Stimulated activated CD4-positive, alpha-beta T cell treated with anti-CD3 and anti-CD28 coated beads, TNF-alpha, amount 100 ng/mL, for 4 hours (primary cell): ENCODE measurements at places on chromosomes 3 and 15.
A peak's percentile ranks its signal among the peaks of the same experiment; 100 is the strongest.

DNA sequence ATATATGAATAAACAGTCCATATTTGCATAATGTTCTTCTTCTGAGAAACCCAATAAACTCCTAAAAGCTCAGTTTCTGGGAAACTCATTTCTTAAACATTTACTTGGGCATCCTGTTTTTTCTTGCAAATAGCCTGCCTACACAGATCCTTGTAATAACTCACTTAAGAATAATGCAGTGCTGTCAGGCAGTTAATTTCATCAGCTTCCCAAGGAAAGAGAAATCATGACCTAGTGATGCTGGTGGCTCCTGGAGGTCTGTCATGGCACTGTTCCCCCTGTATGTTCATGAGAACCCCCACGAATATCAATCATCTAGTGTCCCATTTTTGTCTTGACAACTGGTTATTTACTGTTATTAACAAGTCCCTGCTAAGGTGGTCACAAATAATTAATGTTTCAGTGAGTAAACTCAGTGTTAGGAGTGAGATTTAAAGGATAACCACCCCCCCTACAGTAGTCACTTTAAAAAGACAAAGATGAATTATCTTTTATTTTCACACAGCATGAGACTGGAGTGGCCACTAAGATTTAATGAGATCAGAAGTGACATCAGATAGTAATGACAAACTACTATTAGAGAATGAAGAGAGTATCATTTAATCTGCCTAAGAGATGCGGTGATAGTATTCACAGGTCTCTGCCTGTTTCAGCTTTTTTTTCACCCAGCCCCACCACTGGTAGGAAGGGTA is 279.5 kb upstream of the NECTIN3 start:
- DNase-seq, result no peak

DNA sequence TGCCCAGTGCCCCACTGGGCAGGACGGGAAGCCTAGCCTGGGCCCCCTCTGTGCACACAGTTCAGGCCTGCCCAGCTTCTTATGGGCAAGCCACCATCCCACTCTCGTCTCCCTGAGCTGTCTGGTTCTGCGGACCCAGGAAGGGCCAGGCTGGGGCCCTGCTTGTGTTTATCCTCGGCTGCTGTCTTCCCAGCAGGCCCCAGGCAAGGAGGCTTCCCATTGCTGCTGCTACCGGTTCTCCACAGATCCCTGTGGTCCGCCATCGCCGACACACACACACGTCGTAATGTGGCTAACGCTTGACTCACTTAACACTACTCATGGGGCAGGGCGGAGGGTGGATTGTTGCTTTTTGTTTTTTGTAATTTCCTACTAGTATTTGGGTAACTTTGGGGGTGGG is 52.4 kb upstream of the SLC6A1 start:
- no peak for DNase-seq

DNA sequence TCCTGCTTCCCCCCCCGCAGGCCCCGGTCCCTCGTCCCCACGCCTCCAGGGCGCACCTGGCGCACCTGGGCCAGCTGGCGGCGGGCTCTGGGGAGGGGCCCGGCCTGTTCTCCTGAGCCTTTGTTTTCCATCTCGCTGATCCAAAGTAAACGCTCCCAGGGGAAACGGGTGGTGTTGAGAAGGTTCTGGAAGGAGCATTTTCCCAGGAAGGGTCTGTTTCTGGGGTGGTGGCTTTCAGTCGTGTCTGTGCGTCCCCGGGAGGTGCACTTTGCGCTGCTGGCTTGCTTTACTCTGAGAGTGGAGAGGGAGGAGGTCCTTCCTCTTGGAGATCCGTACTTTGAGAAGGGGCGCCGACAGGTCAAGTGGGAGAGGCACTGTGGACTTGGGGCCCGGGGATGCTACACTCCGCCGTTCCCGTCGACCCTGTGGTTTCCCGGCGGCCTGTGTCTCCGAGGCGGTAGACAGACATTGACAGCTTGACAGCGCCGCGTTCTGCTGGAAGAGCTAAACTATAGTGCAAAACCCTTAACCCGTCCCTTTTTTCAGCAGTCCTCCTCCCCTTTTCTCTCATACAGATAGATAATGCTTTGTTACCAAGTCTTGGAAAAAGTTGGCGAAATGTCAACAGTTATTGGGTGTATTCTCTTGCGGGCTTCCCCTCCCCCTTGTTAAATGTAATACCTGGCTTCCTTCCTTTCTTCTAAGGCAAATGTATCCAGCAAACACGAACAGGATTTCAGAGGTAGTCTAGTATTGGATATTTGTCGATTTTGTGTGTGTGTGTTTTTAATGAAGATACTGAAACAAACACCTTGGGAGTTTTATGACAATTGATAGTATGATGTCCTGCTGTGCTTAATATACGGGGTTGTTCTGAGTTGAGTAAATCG is 6.5 kb downstream of the TPM1 start:
- no peak for DNase-seq

GRCh38 chr3:182904164-182904563 is 76.2 kb downstream of the DCUN1D1 start:
- no peak for DNase-seq

DNA sequence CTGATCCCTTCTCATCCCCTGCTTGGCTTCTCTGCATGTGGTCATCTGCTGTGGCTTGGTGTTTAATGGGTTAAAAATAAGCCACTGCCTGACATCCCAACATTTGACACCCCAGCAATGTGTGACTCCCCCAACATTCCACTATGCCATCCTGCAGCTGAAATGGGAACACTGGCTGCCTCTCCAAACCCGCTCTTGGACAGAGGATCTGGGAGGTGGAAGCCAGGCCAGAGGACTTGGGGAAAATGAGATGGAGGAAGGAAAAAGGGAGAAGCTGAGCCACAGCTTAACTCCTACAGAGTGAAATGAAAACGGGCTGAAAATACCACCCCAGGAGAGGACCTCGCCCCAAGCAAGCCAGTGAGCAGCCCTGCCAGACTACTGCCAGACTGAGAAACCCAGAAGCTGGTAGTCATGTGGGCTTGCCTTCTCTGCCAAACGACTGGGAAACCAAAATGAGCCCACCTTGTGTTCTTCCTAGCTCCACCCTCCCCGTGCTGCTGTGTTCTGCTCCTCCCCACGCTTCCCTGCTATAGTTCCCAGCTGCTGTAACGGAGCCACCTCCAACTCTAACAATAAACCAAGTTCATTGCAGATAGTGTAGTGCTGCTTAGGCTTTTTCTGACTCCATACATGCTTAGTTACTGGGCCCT is 13.7 kb downstream of the MAP1A start:
- no peak for DNase-seq

- DNase-seq, result no peak
Measured at GRCh38 chr3:144683065-144683464, 711.4 kb downstream of the DIPK2A start.

GRCh38 chr3:51384726-51385473 is at the start of gene MANF:
MANF (plus strand) TSS chr3:51385291; CDS start chr3:51385343, 52 bp downstream.
- peak; percentile 93 for DNase-seq

GRCh38 chr3:155230382-155230781 is 63.1 kb downstream of the STRIT1 start:
- DNase-seq, result no peak

DNA sequence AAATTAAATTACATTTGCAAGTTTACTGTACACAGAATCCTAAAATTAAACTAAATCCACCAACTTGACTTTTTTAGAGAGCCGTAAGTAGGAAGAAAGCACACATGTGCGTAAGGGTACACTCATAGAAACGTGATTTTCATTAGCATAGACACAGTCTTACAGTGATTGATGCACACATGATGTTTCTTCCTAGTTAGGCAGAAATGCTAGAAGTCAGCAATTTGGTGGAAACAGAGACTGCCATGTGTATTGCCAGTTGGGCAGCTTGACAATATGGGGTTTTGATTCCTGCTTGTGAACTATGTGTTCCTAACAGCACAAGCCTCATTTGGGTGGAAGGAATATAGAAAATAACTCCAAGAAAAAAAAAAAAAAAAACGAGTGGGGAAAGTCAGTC is 878.5 kb downstream of the ROBO1 start:
- DNase-seq, result no peak

DNA sequence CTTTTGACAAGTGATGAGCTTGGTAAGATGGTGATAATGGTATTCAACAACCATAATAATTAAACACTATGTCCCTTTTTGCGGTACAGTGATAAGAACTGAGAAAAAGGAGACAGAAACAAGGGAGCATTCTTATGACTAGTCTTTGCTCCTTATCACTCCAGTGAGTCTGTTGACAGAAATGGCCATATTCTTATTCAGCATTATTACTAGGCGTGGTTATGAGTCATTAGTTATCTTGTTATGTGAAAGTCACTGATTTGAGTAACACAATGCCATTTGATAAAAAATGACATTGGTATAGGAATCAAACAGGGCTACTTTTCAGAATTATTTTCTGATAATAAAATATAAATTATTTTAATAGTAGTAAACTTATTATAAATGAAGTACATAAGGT is 193.5 kb downstream of the C3orf38 start:
- DNase-seq, result no peak

DNA sequence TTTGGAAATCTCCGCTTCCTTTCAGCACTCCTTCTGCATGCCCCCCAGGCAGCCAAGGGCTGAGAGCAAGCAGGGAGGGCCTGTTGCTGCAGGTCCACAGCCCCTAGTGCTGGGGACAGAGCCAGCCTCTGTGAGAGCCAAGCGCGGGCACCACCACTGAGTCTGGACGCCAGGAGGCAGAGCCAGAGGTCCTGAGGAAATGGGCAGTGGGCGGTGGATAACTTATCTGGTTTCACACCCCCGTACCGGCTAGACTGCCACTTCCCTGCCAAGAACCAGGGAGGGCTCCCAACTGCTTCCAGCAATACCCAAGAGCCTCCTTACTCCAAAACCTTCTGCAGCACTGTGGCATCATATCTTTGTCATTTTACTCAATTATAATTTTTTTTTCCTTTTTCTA is 141.6 kb upstream of the IGF1R start:
- no peak for DNase-seq

GRCh38 chr3:72818092-72818773 is 30.0 kb downstream of the SHQ1 start:
- no peak for DNase-seq

DNA sequence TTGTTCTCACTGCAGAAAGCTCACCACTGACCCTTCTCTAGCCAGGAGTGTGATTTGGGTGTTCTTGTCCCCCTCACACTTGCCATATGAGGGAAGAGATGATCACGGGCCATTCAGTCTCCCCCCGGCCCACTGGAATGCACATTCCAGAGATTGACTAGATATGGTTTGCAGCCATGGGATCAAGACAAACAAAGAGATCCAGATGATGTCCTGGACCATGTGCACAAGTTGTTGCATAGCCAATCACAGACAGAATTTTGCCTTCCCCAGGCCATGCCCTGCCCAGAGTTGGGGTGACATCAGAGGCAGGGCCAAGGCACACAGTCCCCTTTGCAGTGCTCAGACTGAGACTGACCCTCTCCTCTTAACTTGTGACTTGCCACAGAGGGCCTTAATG is 14.8 kb downstream of the MUC13 start:
- no peak for DNase-seq

DNA sequence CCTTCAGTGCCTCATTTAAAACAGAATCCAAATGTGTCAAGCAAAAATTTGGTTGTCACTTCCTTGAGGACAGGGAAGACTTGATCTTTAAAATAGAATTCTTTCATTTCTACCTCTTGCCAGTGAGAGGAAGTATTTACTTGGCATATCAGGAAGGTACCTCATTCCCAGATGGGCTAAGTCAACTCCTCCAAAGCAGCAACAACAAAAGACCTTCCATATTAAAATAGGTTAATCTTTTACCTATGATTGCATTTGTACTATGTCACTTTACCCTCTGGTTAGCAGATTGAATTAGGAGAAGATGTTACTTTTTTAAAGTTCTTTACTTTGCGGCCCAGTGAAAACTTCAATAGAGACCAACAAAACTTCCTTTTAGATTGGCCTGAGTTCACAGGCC is 462.1 kb upstream of the ADAMTS9 start:
- DNase-seq, result no peak

DNA sequence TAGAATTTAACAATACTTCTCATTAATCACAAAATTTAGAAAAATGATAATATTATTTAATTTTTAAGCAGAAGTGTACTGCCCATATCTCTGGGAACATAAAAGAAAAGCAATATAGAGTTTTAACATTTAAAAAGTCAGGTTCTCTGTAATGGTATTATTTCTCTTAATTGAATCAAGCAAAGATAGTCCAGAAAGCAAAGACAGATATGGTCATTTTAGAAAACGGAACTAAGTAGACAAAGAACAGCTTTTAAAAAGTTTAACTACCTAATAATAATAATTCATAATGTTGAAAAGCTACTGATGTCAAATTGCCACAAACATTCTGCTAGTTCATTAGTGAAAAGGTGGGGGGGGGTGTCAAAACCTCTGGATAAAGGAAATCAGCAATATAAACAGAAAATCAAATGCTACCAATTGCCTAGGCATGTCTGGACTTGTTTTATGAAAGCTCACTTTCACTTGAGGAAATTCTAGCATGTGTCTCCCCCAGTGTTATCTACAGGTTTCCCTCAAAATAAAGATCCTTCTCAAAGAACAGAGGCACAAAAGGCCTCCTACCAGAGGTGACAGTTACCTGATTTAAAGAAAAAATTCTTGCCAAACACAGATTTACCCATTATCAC is 1.7 kb downstream of the ZMAT3 start:
- no peak for DNase-seq
